Activated CD4-positive, alpha-beta T cell treated with anti-CD3 and anti-CD28 coated beads, Interleukin-2, amount 10 ng/mL, durations not matched to agents 7 days and 5 days (primary cell): ENCODE measurements at places on chromosomes 2 and 18. TPM values are rescaled to one million over a fixed set of nuclear protein-coding genes. Genes with fewer than 3 reads are reported as not detected.

GRCh38 chr2:205424326-205424725 is 258.0 kb upstream of the NRP2 start:
- no peaks in the 10 kb centered on the region for H3K36me3 ChIP-seq
- no peaks in the 10 kb centered on the region for H3K4me1 ChIP-seq
- H3K27me3 ChIP-seq: peaks cover 7% of the 10 kb centered on the region
- H3K4me3 ChIP-seq: no peak overlapping the region

GRCh38 chr2:6475155-6475940 is 390.4 kb downstream of the CMPK2 start:
- H3K36me3 ChIP-seq: no peaks in the 10 kb centered on the region
- no peak overlapping the region for H3K4me3 ChIP-seq
- no peaks in the 10 kb centered on the region for H3K4me1 ChIP-seq
- H3K27ac ChIP-seq: no peak overlapping the region

GRCh38 chr2:168086851-168087250 is 160.5 kb downstream of the STK39 start:
- H3K27me3 ChIP-seq: no peaks in the 10 kb centered on the region
- H3K27ac ChIP-seq: no peak overlapping the region
- DNase-seq: no peak
- H3K4me1 ChIP-seq: peaks cover 24% of the 10 kb centered on the region
- H3K36me3 ChIP-seq: peaks cover 34% of the 10 kb centered on the region

- H3K27me3 ChIP-seq: peaks cover 5% of the 10 kb centered on the region
- no peak for DNase-seq
- H3K36me3 ChIP-seq: no peaks in the 10 kb centered on the region
- no peak overlapping the region for H3K27ac ChIP-seq
- H3K4me1 ChIP-seq: no peaks in the 10 kb centered on the region
Measured at GRCh38 chr2:12320027-12320734, 396.6 kb upstream of the TRIB2 start.

- no peaks in the 10 kb centered on the region for H3K4me1 ChIP-seq
- peak; percentile 21 for DNase-seq
- peaks cover 5% of the 10 kb centered on the region for H3K27me3 ChIP-seq
- H3K36me3 ChIP-seq: no peaks in the 10 kb centered on the region
Measured at GRCh38 chr2:29841386-29842004, 79.9 kb downstream of the ALK start.

DNA sequence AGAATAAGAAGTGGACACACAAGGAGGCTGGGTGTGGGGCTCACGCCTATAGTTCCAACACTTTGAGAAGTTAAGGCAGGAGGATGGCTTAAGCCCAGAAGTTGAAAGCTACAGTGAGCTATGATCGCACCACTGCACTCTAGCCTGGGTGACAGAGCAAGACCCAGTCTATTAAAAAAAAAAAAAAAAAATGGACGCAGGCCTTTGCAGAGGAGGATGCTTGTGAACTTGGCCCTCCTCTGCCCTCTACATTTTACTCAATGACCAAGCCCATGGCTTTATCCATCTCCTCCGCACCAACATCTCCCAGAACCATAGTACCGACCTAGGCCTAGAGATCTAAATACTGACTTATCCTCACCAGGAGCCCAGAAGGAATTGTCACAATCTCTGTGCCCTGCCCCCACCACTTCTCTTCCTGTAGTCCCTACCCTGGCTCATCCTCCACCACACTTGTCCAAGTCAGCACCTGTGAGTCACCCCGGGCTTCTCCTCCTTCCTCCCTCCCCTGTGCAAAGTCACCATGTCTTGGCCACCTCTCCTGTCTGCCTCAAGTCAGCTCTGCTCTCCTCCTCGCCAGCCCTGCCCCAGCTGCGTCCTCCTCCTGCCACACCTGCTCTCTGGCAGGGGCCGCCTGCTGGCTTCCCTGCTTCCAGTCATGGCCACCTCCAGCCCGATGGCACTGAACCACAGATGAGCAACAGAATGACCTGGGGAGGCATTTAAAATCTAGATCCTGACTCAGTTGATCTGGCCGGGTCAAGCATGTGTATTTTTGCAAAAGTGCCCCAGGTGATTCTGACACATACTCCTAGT is 35.8 kb upstream of the ASPRV1 start:
- no peaks in the 10 kb centered on the region for H3K27me3 ChIP-seq
- H3K4me1 ChIP-seq: peaks cover 18% of the 10 kb centered on the region
- H3K27ac ChIP-seq: no peak overlapping the region
- H3K4me3 ChIP-seq: no peak overlapping the region
- DNase-seq: no peak
- peaks cover 1% of the 10 kb centered on the region for H3K36me3 ChIP-seq

DNA sequence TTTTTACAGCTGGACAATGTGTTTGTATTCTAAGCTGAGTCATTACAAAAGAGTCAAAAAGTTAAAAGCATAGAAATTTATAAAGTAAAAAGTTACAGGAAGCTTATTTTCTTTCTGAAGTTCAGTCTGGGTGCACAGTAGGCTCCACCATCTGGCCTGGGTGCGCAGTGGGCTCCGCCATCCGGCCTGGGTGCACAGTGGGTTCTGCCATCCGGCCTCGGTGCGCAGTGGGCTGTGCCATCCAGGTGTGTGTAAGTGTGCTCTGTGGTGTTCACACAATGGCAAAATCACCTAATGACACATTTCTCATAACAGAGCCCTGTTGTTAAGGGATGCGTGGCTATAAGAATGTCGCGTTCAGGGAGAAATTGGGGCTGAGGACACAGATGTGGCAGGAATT is 195.5 kb downstream of the ANKRD30B start:
- no peaks in the 10 kb centered on the region for H3K36me3 ChIP-seq
- no peaks in the 10 kb centered on the region for H3K4me1 ChIP-seq
- H3K4me3 ChIP-seq: no peak overlapping the region
- no peak for DNase-seq
- H3K27me3 ChIP-seq: no peaks in the 10 kb centered on the region

DNA sequence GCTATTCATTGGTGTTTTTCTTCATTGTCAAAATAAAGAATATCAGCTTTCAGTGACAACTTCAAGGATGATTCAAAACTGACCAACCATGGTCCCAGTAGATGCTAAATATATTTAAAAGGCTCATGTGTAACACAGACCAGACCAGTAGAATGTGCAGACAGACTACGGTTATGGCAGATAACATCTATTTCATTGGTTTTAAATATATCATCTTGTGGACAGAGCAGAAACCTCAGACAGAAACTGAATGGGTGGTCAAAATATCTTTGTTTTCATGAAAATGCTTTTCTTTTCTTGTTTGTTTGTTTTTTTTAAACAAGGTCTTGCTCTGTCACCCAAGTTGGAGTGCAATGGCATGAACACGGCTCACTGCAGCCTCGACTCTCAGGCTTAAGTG is 107.4 kb upstream of the CREB1 start:
- H3K27ac ChIP-seq: no peak overlapping the region
- no peak for DNase-seq
- peaks cover 15% of the 10 kb centered on the region for H3K4me1 ChIP-seq
- no peaks in the 10 kb centered on the region for H3K36me3 ChIP-seq

DNA sequence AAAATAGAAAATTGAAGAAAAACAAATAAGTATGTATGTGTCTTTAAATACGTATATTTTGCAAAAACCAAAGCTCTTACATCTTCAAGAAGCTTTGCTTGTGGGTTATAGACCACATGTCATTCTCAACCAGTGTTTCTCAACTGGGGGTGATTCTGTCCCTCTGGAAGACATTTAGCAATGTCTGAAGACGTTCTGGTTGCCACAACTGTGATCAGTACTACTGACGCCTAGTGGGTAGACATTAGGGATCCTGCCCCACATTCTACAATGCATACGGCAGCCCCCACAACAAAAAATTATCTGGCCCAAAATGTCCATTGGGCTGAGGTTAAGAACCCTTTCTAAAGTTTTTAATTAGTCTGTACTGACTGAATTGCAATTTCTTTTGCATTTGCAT is 48.4 kb downstream of the UNC50 start:
- peak overlapping the region; percentile 38 for H3K4me3 ChIP-seq
- peaks cover 86% of the 10 kb centered on the region for H3K4me1 ChIP-seq
- H3K36me3 ChIP-seq: peaks cover 80% of the 10 kb centered on the region
- H3K27me3 ChIP-seq: no peaks in the 10 kb centered on the region
- H3K27ac ChIP-seq: peak overlapping the region; percentile 85
- DNase-seq: peak; percentile 57

- H3K4me3 ChIP-seq: no peak overlapping the region
- H3K27me3 ChIP-seq: no peaks in the 10 kb centered on the region
- no peaks in the 10 kb centered on the region for H3K4me1 ChIP-seq
Measured at GRCh38 chr2:129656081-129656598, 323.3 kb upstream of the RAB6C start.

DNA sequence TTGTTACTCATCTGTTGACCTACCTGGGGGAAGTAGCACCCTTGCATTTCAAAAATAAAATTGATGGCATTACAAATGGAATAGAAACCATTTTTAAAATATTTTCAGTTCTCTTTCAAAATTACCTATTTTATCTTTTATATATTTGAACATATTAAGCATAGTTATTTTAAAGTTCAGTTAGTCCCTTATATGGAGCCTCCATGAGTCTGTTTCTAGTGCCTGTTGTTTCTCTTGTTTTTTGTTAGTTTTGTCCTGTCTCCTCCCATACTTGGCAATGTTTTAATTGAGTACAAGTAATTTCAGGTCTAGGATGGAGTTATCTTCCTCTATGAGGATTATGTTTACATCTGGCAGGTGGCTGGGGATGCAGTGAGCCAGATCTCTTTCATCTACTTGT is 5.9 kb upstream of the KCNIP3 start:
- H3K27me3 ChIP-seq: no peaks in the 10 kb centered on the region
- no peak for DNase-seq
- no peak overlapping the region for H3K27ac ChIP-seq
- no peaks in the 10 kb centered on the region for H3K36me3 ChIP-seq
- H3K4me1 ChIP-seq: no peaks in the 10 kb centered on the region
- H3K4me3 ChIP-seq: no peak overlapping the region

Gene CABYR
- total RNA-seq: 1.3 TPM

Gene UPP2
- total RNA-seq: not detected

Gene PROM2
- 0.42 TPM for total RNA-seq

Gene PAX8
- total RNA-seq: 0.74 TPM

Gene ST8SIA3
- not detected for total RNA-seq

Gene ANKRD53
- not detected for total RNA-seq
